ENCODE measurements at places on chromosomes 3 and 15. TPM values are rescaled to one million over a fixed set of nuclear protein-coding genes. Genes with fewer than 3 reads are reported as not detected.

GRCh38 chr3:47128137-47128536, 35.8 kb downstream of the SETD2 start:
- no peak for DNase-seq
- no peak overlapping the region for H3K4me3 ChIP-seq
- H3K36me3 ChIP-seq = peaks cover 10% of the 10 kb centered on the region
- H3K27me3 ChIP-seq = no peaks in the 10 kb centered on the region
- no peaks in the 10 kb centered on the region for H3K4me1 ChIP-seq
- no peak overlapping the region for H3K27ac ChIP-seq

- H3K27me3 ChIP-seq = no peaks in the 10 kb centered on the region
- no peak overlapping the region for H3K27ac ChIP-seq
- no peak for DNase-seq
- no peaks in the 10 kb centered on the region for H3K36me3 ChIP-seq
Observed at GRCh38 chr3:151562891-151563290, 102.0 kb upstream of the IGSF10 start.

DNA sequence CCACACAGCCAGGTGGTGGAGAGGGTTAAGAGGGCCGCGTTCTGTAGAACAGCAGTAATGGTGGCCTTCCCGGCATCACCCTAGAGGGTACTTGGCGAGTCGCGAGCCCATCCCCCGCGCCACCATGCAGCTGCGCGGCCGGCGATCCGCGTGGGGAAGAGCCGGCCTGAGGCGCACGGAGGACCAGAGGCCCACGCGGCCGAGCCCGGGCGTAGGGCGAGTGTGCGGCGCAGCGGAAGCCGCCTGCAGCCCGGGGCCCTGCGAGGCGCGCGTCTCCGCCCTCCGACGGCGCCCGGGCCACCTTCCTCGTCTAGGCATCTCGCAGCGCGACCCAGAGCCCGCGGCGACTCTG, 423 bp downstream of the TKT start:
- H3K27me3 ChIP-seq = no peaks in the 10 kb centered on the region
- peak overlapping the region; percentile 87 for H3K4me3 ChIP-seq
- H3K27ac ChIP-seq = peak overlapping the region; percentile 68
- H3K36me3 ChIP-seq = peaks cover 47% of the 10 kb centered on the region
- no peak for DNase-seq

DNA sequence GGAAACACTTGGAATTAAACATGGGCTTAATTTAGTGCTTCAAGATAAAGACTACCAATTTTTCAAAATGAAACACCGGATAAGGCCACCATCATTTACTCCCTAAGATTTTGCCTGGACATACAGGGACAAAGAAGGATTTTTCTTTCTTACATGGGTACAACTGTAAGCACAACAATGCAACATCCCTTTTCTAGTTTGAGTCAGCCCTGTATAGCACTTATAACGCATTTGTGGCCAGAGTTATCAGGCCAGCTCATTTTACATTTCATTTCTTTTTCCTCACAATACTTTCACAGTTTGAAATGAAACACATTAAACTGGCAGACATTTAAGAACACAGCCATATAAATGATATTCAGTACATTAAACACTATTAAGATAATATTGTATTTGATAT, 9.8 kb upstream of the SUCNR1 start:
- H3K36me3 ChIP-seq = peaks cover 6% of the 10 kb centered on the region
- H3K27ac ChIP-seq = no peak overlapping the region
- no peak overlapping the region for H3K4me3 ChIP-seq
- H3K27me3 ChIP-seq = no peaks in the 10 kb centered on the region
- no peak for DNase-seq

DNA sequence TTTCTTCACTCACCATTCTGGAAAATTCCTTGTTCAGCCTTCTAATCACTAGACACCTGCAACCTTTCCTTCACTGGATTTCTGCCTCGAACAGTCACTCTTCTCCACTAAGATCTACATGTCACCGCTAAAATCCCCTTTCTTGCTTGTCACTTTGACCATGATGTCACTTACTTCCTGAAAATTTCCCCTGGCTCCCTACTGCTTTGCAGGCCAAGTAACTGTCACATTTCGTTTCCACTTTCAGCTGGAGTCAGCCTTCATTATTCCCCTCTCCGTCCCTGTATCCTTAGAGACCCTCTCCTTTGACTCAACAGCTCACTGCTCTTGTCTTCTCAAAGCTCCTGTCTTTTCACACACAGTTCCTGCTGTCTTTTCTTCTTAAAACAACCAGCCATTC, 15.9 kb downstream of the CHL1 start:
- no peak overlapping the region for H3K4me3 ChIP-seq
- H3K4me1 ChIP-seq = no peaks in the 10 kb centered on the region
- H3K27me3 ChIP-seq = no peaks in the 10 kb centered on the region
- H3K36me3 ChIP-seq = no peaks in the 10 kb centered on the region
- DNase-seq = no peak

- no peak for DNase-seq
- no peak overlapping the region for H3K27ac ChIP-seq
- no peaks in the 10 kb centered on the region for H3K27me3 ChIP-seq
- peaks cover 14% of the 10 kb centered on the region for H3K4me1 ChIP-seq
- no peak overlapping the region for H3K4me3 ChIP-seq
- H3K36me3 ChIP-seq = no peaks in the 10 kb centered on the region
Observed at GRCh38 chr3:53140847-53141845, 10.9 kb upstream of the RFT1 start.

- H3K27ac ChIP-seq = no peak overlapping the region
- no peak for DNase-seq
- no peaks in the 10 kb centered on the region for H3K36me3 ChIP-seq
- H3K27me3 ChIP-seq = no peaks in the 10 kb centered on the region
- no peaks in the 10 kb centered on the region for H3K4me1 ChIP-seq
Observed at GRCh38 chr15:67613708-67614107, 71.2 kb downstream of the MAP2K5 start.

CEP152 gene
- total RNA-seq = 19.6 TPM

FSIP1 gene
- total RNA-seq = 0.27 TPM

MASP1 gene
- 0.17 TPM for total RNA-seq

CCR9 gene
- not detected for total RNA-seq

COL6A5 gene
- not detected for total RNA-seq

GOLGA6L9 gene
- 5.8 TPM for total RNA-seq

TRAT1 gene
- total RNA-seq = not detected
